Suppressor macrophage (primary cell): ENCODE measurements at places on chromosomes 2 and 18.

DNA sequence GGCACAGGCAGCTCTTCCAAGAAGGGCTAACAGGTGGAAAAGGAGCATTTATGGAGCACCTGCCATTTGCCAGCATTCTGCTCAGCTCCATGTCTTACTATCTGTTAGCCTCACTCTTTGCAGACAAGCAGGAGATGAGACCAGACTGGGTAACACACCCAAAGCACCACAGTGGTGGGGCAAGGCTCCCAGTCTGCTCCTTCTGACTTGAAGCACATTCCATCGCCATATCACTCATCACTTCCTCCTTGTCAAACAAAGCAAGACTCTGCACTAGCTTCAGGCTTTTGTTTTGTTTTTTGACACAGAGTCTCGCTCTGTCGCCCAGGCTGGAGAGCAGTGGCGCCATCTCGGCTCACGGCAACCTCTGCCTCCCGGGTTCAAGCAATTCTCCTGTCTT lies 182.8 kb downstream of the MGAT5 start:
- no peak for DNase-seq

- DNase-seq = no peak
Observed at GRCh38 chr2:106205488-106205887, 11.4 kb upstream of the UXS1 start.

GRCh38 chr2:20494241-20494640 lies 47.4 kb downstream of the RHOB start:
- peak; percentile 46 for DNase-seq

DNA sequence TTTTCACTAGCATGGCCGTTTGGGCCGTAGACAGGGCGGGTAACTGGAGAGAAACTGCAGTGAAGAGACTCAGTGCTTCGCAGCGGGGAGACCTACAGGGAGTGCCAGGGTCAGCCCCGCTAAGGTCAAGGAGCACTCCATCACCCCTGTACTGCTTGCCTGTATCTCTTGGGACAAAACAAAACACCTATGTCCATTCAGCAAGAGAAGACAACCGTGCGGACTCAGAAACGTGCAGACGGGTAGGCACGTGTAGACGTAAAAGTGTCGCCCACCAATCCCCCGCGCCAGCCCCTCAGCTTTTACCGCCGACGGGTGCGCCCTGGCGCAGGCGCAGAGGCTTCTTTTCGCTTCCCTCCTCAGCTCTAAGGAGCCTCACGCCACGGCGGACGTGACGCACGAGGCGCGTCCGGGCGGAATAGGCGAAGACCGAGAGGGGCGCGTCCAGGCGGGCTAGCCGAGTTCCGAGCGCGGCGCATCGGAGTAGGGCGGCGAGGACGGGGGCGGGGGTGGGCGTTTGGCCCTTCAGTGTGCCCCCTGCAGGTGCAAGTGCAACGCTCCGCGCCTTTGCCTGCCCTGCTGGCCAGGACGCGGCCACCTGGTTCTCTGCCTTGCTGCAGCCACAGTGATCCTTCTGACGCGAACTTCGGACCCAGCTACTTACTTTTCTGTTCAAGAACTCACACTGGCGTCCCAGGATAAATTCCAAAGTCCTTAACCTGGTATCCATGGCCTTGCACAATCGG lies 3.3 kb upstream of the SOS1 start:
- DNase-seq = peak; percentile 97

DNA sequence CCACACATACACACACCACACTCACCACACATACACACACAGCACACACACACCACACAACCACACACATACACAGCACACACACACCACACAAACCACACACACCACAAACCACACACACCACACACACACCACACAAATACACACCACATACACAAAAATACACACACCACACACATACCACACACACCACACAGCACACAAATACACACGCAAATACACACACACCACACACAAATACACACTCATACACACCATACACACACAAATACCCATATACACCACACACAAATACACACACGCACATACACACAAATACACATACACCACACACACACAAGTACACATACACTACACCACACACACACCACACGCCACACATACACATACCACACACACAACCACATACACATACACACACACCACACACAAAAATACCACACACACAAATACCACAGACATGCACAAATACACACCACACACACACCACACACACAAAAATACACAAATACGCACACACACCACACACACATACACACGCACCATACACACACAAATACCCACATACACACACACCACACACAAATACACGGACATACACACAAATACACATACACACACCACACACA lies 134.6 kb upstream of the TWIST2 start:
- DNase-seq = no peak

- peak; percentile 73 for DNase-seq
Observed at GRCh38 chr2:214410918-214411554, at the start of gene VWC2L. Gene VWC2L, plus strand, starts transcription at chr2:214411054. Its CDS starts 3,140 bp downstream, at chr2:214414194.

GRCh38 chr2:174996622-174997021 lies 8.6 kb downstream of the CHN1 start:
- DNase-seq = peak; percentile 69

DNA sequence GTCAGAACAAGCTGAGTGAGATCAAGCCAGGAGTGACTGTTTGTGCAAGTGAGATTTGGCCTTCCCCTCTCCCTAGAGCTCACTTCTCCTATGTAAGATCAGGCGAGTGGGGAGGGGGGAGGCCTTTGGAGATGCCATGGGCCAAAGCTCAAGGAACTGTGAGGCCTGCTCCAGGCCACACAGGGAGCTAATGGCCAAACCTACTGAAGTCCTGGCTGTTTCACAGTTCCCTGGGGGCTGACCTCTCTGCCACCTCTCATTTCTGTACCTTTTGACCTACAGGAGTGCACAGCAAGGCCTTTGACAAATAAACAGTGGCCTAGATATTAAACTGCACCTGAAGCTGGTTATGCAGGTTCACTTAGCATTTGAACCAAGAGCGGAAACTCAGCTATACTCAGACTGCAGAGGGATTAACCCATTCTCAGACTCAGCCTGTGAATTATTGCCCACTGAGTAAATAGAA lies 235.0 kb upstream of the NT5C1B start:
- no peak for DNase-seq

DNA sequence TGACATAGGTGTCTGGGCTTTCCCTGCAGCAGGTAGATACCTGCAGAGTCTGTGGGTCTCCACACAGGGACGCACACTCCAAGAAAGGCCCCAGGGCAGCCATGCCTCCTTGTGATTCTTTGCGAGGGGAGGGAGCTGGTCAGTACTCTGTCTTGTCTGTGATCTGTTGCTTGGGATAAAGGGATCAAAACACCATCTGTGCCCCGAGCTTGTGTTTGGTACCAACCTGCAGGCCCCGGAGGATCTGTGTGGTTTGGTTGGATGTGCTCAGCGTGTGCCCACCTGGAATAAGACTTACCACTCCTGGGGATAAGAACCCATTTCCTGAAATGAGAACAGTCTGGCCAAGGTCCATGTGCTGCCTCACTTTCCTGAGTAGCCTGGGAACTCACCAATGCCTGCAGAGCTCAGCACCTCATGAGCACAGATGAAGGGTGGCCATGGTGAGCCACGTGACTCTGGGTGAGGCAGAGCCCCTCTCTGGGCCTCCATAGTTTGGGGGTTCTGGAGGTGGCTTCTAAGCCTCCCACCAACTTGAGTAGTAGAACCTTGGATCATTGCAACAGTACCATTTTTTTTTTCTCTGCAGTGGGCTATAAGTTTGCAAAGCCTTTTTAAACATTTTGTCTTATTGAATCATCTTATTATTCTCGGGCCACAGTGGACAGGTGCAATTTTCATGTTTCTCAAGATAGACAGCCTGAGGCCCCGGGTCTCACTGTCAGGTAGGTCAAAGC lies 134.8 kb downstream of the DDX1 start:
- no peak for DNase-seq

DNA sequence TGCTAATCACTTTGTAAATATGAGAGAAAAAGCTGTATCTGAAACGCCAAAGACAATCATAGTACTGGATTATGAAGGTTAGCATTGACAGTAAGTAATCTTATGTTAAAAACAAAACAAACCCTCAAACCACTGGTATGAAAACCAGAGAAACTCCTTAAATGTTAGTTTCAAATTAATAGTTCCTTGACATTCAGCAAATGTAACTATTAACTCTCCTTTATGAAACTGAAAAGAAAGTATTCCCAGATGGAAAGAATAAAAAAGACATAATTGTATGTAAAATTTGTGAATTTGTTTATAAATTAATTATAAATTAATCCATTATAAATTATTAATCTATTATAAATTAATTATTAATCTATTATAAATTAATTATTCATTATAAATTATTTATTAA lies 12.3 kb downstream of the FASTKD1 start:
- no peak for DNase-seq

GRCh38 chr2:65813631-65814173 lies 381.3 kb upstream of the SPRED2 start:
- no peak for DNase-seq

DNA sequence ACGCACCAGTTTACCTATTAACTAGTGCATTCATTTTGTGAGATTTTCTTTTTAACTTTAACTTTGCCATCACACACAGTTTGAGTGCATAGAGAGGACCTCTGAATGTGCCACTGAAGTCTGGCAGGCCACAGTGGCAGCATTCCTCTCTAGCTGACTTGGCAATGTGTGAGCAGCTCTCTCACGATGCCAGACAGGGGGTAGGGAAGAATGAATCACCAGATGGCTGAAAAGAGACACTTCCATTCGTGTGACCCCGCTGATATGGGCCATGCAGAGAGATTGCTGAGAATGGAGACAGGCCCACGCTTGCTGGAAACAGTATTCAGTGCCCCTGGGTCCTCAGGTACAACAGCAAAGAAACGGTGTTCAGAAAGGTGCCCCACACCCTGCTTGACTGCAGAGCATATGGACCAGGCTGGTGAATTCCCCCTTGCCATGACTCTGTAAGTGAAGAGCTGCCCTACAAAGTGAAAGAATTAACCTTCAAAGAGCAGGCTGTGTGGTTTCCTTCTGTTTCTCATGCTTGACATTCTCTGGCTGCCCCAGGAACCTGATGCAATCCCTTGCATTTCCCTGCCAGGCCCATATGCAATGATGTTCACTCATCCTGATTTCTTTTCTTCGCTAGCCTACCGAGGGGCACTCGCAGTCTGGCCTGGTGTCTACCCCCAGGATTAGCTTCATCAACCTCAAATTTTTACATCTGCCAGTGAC lies 236.1 kb downstream of the CDH20 start:
- no peak for DNase-seq

- no peak for DNase-seq
Observed at GRCh38 chr18:21270453-21270852, 28.4 kb downstream of the GREB1L start.

GRCh38 chr18:34870555-34871310 lies 160.6 kb downstream of the DTNA start:
- DNase-seq = no peak

DNA sequence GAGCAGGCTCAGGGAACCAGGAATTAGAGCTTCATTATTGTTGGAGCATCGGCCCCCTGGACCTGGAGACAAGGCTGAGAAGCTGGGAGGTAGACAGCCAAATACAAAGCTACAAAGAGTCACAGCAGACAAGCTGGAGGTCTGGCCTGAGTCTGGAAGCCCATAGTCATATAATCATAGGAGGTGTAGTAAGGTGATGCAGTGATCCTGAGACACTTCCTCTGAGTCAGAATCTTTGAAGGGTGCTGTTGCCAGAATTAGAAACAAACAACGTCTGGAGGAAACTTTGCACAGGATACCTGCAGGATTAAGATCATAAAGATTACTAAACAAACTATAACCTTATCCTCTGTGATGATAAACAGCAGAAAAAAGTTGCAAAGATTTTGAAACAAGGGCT lies 213.8 kb downstream of the DSC3 start:
- DNase-seq = no peak

DNA sequence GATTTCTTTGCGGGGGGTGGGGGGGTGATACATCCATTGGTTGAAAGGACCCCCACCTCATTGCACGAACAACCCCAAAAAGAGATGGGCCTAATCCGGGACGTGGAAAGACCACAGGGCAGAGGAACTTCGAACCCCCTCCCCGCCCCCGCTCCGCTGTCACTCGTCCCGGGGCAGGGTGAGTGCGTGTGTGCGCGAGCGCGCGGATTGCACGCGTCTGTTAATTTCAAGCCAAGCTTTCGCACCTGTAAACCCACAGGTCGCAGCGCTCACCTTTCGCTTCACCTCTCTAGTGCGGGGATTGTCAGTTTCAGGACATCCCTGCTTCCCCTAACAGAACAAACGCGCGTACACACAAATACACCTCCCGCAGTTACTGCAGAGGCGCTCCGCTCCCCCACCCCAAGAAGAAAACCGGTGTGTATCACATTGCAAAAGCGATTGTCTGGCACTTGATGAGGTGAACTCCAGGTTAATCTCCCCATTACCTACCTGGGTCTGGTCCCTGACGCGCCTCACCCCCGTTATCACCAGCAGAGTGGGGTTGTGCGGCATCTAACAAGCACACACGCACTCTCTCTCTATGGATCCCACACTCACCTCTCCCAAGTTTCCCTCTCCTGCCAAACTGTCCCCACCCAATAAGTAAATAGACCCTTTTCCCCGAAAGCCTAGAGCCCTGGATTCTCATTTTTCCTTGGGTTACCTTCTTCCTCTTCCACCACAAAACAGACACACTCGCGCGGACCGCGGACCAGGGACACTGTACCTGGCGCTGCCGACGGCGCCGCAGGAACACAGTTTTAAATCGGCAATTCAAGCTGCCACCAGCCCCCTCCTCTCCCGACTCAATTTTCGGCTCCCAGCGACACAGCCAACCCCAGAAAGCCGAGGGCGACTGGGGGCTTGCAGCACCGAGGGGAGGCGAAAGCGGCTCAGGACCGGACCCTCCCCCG lies 1.0 kb downstream of the CYP26B1 start:
- no peak for DNase-seq

GRCh38 chr2:241798081-241798630 lies 10.8 kb upstream of the NEU4 start:
- DNase-seq = no peak

DNA sequence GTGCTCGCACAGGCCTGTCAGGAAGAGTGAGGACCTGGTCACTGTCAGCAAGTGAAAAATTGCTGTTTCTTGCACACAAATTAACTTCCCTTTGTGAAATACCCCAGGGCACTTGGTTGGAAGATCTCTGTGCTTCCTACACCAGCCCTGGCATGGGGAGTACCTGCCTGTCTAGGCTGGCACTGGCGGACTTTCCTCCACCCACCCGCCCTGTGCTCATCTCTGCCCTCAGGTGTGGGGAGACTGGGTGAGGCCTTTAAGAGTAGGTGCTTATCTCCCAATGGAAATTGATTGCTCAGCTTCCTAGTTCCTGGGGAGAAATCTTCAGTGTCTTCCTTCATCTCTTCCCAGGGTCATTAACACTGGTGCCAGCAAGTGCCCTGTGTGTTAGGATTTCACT lies 42.1 kb downstream of the IMPA2 start:
- DNase-seq = no peak

GRCh38 chr18:10270151-10270571 lies 184.3 kb upstream of the APCDD1 start:
- DNase-seq = no peak

DNA sequence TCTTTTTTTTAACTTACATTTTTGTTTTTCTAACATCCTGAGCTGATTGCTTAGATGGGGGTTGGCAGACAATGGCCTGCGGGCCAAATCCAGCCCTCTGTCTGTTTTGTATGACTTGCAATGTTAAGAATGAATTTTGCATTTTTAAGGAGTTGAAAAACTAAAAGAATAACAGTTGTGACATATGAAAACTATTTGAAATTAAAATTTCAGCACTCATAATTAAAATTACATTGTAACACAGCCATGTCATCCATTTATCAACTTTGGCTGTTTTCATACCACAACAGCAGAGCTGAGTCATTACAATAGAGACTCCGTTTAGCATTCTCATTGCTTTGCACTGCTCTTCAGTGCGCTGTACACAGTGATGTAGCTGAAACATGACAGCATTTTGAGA lies 94.1 kb upstream of the MC4R start:
- no peak for DNase-seq
